HAP-1 (cell line): ENCODE measurements at places on chromosomes 2 and 18.

DNA sequence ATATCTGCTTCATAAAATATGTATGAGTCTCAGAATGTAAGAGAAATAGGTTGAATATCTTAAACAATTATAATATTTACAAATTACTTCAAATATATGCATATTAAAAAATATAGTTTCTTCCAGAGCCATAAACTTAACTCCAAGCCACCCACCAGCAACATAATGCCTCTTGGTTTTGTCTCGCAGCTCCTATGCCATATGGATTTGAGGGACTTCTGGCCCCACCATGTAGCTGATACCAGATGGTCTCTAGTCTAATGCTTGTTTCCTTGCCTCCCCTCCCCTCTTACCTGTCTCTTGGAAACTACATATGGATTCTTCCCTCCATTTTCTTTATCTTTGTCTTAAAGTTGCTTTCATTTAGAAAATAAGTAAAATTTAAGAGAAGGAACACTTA, 114.3 kb downstream of the GCA start:
- DNase-seq, result no peak

DNA sequence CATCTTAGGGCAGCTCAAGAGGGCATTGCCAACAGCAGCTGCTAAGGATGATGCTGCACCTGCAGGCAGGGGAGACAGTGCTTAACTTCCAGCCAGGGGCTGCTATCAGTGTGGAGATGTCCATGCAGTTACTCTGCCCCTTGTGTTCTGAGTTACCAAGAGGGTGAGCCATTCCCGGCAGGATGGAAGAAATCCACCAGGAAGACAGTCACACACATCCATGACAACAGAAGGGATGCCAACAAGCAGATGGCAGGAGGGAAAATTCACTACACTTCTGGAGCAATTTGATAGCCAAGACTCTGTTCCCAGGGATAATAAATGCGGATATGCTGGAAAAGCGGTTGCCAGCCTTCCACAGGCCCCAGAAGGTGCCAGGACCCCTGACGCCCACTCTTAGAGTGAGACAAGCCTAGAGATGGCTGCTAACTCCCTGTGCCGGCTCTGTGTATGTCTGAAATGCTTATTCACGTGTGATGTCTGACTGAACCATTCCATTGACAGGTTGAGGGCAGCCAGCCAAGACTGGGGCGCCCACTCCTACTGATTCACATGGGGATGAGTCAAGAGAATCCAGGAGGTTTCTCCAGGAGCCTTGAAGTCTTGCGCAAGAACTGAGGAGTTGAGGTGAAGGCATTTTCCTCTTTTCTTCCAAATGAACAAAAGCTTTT, 24.5 kb downstream of the LOXHD1 start:
- DNase-seq, result no peak

- peak; percentile 59 for DNase-seq
Observed at GRCh38 chr2:20443276-20443920, 3.5 kb upstream of the RHOB start.

DNA sequence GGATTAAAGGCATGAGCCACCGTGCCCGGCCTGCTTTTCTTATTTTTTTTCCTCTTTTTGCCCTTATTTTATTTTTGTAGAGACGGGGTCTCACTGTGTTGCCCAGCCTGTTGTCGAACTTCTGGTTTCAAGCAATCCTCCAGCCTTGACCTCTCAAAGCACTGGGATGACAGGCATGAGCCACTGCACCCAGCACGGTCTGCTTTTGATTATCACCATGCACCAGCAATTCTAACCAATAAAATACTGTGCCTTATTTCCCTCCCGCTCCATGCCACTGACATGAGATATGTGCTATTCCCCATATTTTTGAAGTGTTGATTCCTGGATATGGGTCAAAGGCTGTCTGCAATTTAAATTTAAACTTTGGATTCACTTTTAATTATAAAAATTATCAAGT, 42.9 kb downstream of the ACYP2 start:
- DNase-seq, result no peak

DNA sequence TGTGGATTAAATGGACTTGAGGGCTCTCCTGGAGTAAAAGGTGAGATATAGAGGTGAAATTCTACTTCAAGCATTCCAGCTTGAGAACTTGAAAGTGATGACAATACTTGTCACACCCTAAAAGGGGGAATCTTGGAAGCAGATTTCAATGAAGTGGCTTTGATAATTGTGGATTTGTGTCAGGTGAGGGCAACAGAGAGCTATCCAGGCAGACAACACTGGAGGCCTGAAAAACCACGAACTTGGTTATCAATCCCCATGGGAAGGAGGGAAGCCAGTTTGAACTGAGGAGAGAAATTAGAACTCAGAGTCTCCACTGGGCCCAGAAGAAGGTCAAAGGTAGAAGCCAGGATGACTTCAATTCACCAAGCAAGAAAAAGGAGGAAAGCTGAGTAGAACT, 263.9 kb downstream of the FIGN start:
- peak; percentile 14 for DNase-seq

GRCh38 chr2:160381425-160381951, 112.1 kb downstream of the RBMS1 start:
- DNase-seq, result no peak

GRCh38 chr2:96218508-96219131, 10.0 kb upstream of the STARD7 start:
- no peak for DNase-seq

GRCh38 chr2:74850496-74851190, 16.7 kb downstream of the HK2 start:
- DNase-seq, result no peak

DNA sequence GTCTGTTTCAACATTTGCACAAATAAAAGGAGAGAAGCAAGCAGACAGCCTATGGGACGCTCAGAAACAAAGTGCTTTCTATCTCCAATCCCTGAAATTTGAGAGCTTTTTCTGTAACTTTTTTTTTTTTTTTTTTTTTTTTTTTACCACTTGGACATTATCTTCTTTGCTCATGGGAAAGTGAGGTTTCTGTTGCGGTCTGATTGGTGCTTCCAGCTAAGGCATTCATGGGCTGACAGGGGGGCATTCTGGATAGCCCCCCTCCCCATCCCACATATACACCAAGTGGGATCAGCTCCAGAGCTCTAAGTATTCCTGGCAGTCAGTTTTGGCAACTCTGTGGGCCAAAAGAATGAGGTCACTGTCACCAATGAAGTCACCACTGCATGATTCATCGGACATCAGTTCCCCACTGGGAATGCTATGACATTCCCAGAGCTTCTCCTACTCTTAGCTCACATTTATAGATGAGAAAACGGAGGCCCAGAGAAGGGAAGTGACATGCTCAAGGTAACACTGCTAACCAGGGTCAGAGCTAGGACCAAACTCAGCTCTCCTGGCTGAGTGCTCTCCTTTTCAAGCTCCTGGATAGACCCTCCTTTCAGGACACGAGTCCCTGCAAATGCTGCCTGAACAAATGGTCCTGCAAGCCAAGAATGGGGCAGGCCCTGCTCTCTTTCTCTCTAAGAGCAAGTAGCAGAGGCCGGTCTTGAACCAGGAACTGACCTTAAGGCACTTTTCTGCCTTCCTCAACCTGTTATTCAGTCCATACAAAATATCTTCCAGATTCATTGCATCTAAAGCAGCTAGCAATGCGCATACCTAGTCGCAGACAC, 61.3 kb downstream of the TMEM247 start:
- no peak for DNase-seq

DNA sequence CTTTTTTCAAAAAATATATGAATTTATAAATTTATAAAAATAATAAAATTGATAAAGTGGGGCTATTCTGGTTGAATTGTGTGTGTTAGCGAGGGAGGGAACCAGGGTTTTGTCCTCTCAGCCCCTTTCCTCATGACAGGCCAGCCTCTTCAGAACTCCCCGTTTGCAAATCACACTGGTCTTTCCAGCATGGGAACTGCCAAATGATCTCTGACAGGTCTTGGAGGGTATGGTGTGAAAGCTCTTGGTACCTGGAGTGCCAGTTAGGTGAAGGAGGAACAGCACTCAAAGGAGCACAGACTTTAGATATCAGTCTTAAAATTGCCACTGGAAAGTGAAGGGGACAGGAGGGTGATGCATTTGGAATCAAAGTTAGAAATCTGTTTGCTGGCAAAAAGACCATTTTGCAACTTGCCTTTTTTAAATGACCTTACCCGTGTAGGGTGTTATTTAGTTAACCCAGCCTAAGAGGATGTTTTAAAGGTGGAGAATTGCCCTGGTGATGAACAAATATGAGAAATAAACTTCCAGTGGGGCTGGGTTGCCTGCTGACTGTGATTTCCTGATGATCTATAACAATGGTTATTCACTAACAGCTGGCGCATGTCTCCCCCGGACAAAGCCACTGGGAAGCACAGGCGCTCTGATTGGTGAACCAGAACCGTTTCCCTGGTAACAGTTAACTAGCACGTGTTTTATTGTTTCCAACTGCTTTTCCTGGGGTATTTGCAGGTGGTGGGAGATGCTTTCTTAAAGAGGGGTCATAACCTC, 85.3 kb upstream of the EFEMP1 start:
- DNase-seq, result peak; percentile 65

DNA sequence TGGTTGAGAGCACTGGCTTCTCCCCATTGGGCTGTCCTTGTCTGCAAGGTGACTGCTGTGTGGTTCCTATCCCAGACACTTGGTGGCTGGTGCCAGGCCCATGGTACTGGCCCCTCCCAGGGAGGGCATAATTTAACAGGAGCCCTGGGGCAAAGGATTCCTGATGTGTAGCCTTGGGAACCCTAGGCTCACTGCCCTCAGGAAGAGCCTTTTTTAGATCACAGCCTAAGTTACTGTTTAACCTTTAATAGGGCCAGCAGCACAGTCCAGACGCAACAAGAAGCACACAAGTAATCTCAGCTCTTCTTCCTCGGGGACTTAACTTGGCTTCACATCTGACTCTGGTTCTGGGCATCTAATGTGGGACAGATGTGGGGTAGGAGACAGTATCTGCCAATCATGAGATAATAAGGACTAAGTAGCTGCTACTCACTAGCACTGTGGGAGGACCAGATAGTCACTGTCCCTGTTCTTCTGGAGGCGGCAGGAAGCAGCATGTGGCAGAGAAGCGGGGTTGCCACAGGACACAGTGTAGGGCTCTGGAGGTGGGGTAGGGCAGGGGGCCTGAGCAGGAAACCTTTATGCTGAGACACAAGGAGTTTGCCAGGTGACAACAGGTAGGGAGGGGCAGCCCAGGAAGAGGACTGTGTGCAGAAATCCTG, 136.3 kb downstream of the TMEM17 start:
- DNase-seq, result no peak

DNA sequence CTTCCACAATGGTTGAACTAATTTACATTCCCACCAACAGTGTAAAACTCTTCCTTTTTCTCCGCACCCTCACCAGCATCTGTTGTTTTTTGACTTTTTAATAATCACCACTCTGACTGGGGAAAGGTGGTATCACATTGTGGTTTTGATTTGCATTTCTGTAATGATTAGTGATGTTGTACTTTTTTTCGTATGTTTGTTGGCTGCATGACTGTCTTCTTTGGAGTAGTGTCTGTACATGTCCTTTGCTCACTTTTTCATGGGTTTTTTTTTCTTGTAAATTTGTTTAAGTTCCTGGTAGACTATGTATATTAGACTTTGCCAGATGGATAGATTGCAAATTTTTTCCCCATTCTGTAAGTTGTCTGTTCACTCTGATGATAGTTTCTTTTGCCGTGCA, 574.8 kb downstream of the KCNJ3 start:
- DNase-seq, result no peak

GRCh38 chr18:61825386-61825785, 67.4 kb downstream of the RNF152 start:
- DNase-seq, result no peak

- no peak for DNase-seq
Observed at GRCh38 chr2:165328272-165328671, 89.1 kb downstream of the SCN2A start.

GRCh38 chr2:217387776-217388387, 528.0 kb upstream of the TNP1 start:
- DNase-seq, result no peak

DNA sequence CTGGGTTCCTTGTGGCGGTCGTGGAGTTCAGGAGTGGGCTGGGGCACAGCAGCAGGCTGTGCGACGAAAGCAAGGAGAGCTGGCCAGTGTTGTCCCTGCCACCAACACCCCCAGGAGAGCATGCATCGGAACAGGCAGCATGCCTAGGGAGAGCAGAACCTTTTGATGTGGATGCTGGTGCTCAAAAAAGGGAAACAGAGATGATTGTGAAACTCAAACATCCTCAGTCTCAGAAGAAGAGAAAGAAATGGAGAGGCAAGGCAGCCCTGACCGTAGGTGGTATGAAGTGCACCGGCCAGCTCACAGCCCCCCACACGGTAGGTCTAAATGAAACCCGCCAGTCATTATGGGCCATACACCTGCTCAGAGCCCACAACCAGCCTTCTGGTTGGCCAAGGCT, 253.4 kb downstream of the GBX2 start:
- no peak for DNase-seq

GRCh38 chr2:51710222-51710621, 678.3 kb upstream of the NRXN1 start:
- peak; percentile 14 for DNase-seq

- no peak for DNase-seq
Observed at GRCh38 chr2:24830786-24831185, 37.6 kb downstream of the CENPO start.

GRCh38 chr18:54392543-54393023, 34.9 kb downstream of the C18orf54 start:
- peak; percentile 66 for DNase-seq

- DNase-seq, result no peak
Observed at GRCh38 chr2:203021991-203022390, 7.3 kb downstream of the NBEAL1 start.

DNA sequence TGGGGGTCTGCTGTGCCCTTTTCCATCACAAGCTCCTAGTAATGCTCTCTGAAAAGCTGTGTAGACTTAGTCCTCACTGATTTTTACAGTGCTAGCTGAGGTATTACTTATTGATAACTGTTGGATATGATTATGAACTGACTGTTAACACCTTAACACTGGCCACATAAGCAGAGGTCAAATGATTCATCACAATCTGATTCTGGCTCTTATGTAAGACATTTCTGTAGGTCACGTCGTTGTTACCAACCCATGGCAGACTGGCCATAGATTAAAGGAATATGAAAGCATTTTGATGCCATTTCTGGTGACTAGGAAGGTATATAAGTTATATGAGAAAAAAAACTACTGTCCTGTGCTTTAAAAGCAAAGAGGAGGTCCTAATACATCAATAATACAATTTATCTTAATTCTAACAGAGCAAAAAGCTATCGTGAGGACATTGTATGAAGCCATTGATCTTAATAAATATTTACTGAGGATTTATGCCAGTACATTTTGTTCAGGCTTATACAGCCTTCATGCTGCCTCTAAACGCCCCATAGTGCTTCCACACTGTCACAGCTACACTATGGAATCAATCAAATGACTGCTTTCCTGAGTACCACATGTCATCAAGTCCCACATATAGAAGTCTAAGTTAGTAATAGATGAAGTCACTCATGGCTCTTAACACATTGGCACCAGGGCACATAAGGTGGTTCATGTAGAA, 6.9 kb upstream of the RND3 start:
- no peak for DNase-seq
